ENCODE measurements at places on chromosomes 12 and 14.

GRCh38 chr14:75522983-75523318 lies 682 bp downstream of the BATF start:
- DNase-seq, result no peak

GRCh38 chr14:104450811-104451401 lies 128.7 kb upstream of the C14orf180 start:
- DNase-seq, result no peak

- DNase-seq, result peak; percentile 28
These were observed 22.3 kb downstream of the SYT1 start for GRCh38 chr12:78886719-78887407.

- no peak for DNase-seq
These were observed 13.1 kb upstream of the TEX22 start for GRCh38 chr14:105385322-105385637.

DNA sequence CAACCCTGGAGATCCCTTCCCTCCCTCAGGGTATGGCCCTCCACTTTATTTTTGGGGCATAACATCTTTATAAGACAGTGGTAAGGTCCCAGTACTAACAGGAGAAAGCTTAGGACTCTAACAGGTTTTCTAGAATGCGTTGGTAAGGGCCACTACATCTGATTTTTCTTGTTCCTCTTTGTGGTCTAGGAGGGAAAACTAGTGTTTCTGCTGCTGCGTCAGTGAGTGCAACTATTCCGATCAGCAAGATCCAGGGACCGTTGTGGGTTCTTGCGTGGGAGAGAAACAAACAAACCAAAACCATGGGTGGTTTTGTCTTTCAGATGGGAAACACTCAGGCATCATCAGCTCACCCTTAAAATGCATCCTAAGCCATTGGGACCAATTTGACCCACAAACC lies 123.6 kb upstream of the SLC16A7 start:
- DNase-seq, result no peak

GRCh38 chr12:25938581-25938980 lies 19.9 kb upstream of the RASSF8 start:
- DNase-seq, result no peak

GRCh38 chr14:65333943-65334687 lies 78.4 kb upstream of the FUT8 start:
- peak; percentile 59 for DNase-seq

DNA sequence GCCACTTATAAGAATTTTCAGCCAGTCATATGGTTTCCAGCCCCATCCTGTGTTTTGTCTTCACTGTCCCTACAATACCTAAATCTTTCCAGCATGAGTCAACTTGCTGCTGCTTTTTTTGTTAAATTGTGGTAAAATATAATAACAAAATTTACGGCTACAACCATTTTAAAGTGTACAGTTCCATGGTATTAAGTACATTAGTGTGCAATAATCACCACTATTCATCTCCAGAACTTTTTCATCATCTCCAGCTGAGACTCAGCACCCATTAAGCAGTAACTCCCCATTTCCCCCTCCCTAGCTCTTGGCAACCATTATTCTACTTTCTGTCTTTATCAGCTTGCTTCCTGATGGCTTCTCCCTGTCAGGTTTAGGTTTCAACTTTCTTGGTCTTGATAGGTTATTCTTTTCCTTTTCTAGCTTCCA lies 39.1 kb downstream of the FRS2 start:
- no peak for DNase-seq

- no peak for DNase-seq
These were observed 485 bp upstream of the PSME1 start for GRCh38 chr14:24135584-24135833.

DNA sequence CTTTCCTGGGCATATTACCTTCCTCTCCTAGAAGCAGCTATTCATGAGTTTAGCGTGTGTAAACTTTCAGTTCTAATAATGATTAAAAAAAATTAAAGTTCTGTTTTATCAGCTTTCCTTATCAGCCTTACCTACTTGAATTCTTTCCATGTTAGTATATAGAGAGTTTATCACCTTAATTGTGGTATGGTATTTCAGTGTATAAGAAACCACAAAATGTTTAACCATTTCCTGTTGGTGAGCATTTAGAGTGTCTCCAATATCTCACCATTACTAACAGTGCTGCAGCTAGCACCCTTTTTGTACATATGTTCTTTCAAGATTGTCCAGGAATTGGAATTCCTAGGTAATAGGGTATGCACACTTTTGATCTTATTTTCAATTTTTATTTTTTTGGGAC lies 89.5 kb downstream of the FBXO33 start:
- no peak for DNase-seq

- no peak for DNase-seq
These were observed 334.4 kb downstream of the KCNH5 start for GRCh38 chr14:62710811-62711210.

DNA sequence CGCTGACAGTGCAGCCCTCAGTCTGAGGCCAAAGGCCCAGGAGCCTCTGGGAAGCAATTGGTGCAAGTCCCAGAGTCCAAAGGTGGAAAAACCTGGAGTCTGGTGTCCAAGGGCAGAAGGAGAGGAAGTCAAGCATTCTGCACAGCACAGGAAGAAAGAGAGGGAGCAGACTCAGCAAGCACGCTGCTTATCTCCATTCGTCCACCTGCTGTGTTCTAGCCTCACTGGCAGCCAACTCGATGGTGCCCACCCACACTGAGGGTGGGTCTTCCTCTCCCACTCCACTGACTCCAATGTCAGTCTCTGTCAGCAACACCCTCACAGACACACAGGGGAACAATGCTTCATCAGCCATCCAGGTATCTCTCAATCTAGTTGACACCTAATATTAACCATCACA lies 38.8 kb downstream of the HELB start:
- no peak for DNase-seq

- DNase-seq, result no peak
These were observed 37.7 kb downstream of the NRDE2 start for GRCh38 chr14:90293766-90294730.

DNA sequence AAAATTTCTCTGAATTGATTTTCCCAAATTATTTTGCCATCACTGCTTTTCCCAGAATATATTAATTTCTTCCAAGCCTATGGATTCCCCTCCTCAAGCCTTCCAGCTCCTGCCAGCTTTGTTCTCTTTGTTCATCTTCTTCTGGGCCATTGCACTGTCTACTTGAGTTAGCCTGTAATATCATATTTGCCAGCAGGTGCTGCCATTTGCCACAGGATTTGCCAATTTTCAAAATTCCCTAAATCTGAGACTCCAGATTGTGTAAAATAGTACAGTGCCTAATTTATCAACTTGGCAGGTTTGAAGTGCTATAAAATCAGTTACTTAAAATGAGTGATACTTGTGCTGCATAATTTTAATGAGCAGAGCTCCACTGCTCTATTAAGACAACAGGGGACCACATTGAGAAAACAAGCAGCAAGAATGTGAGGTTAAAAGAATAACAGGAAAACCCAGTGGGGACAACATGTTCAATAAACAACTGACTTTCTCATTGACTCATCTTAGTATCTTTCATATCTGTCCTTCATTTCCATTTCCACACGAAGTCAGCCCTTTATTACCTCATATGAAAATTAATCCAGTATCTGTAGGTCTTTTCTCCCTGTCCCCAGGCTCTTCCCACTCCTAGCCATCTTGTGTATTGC lies 84.6 kb upstream of the CCDC196 start:
- DNase-seq, result no peak

- no peak for DNase-seq
These were observed 73.3 kb downstream of the NCOR2 start for GRCh38 chr12:124493809-124494750.

DNA sequence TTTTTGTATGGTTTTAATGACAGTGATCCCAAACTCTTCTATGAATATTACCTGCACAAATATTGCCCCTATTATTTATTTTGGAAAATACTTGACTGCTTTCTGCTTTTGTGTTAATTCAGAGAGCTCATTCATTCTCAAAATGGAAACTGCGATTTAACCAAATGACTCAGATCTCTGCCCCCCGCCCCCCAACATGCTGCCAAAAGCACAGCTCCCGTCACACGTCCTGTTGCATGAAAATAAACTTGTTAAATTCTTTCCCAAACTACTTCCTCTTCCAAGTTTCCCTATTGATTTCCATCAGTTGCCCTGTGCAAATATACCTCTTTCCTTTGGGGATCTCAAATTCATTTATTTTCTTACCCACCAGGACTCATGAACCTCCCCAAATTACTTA lies 18.0 kb upstream of the NRDE2 start:
- no peak for DNase-seq

DNA sequence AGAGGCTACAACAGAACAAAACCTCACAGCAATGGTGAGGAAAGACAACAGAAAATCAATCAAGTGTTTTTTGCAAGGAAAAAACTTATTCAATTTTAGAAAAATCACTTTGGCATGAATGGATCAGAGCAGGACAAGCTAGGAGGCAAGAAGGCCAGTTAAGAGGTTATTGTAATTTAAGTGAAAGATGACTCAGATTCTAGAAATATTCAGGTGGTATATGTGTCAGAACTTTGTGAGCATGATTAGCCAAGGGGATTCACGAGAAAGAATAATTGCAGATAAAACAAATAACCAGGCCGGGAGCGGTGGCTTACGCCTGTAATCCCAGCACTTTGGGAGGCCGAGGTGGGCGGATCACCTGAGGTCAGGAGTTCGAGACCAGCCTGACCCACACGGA lies 12.7 kb downstream of the GCH1 start:
- DNase-seq, result no peak

DNA sequence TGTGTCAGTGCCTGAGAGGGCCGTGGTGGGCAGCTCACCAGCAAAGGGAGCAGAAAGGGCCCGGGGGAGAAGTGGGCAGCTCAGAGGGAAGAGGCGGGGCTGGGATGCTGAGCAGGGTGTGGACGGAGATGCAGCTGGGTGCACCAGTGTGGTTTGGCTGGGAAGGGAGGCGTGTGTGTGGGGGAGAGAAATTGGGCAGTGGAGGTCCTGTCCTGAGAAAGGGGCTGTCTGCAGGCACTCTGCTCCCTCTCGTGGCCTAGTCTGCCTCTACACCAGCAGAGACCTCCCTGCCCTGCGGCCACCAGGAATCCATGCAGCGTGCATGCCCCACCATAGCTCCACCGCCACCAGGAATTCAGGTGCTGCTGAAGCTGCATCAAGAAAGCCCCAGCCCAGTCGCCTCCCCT lies 6.4 kb downstream of the TMEM121 start:
- no peak for DNase-seq

- DNase-seq, result no peak
These were observed 176.7 kb upstream of the NOS1 start for GRCh38 chr12:117538032-117538690.

DNA sequence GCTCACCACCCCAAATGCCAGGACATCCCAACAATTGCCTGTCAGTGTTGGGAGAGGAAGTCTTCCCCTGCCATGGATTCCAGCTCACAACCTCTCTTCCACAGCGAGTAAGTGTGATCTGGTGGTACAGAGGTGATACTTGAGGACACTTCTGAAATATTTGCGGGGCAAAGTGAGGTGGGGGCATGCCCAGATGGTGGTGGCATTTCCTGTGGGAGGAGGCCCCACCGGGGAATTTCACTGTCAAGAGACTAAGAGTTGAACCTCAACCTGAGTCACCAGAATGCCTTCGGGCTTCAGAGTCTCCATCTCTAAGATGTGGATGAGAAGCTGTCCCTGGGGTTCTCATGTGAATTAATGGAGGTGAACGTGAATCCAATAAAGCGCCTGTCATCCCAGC lies 122.3 kb upstream of the RFLNA start:
- no peak for DNase-seq

DNA sequence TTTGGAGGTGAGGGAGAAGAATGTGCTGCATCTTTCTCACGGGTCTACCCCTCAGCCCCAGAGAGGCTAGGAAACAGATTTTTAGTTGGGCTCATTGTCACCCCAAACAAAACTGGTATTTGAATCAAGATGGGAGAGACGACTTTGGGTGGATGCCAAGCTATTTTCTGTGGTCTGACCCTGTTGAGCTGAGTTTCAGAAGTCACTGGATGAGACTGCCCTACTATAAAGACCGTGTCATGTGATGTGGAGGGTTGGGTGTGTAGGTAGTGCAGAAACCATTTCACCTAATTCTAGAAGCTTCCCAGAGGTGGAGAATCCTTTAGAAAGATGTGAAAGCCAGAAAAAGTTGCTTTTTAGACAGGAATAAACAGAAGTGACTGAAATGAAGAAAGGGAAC lies 60.2 kb downstream of the IFT43 start:
- no peak for DNase-seq

GRCh38 chr12:19654650-19655376 lies 215.5 kb downstream of the AEBP2 start:
- DNase-seq, result peak; percentile 11

GRCh38 chr12:90163975-90164374 lies 455.3 kb upstream of the ATP2B1 start:
- no peak for DNase-seq

DNA sequence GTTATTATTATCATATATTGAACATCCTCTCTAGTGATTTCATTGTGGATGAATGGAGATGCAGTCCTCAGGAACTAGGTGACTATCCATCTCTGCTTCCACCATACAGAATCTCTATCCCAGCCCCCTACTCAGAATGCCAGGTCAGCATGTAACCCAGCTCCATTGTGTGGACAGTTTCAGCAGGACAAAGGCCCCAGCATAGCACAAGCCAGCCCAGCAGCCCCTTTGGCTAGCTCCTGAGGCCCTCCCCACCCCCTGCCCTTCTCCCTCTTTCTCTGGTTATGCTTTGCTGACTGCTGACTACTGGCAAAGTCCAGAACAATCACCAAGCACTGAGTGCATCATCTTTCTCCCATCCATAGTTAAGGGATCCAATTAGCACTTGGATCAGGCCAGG lies 5.8 kb upstream of the SPRYD4 start:
- no peak for DNase-seq

- no peak for DNase-seq
These were observed 77.0 kb downstream of the SLC25A47 start for GRCh38 chr14:100400115-100400514.

DNA sequence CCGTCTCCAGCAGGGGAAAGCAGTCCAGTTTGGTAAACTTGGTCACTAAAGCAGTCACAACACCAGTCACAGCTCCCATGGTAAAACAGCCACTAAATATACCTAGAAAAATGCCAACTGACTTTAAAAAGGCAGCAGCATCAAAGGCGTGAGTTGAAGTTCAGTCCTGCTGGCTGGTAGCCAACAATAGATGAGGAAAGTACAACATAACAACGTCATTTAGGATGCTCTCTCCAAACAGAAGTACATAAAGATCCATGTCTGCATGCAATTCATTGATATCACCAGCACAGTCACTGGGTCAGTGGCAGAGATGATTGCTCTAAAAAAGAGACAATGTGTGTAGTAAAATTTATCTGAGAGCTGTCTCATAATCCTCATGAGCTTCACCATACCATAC lies 59.3 kb upstream of the TMPO start:
- no peak for DNase-seq

GRCh38 chr14:59160506-59160905 lies 28.0 kb upstream of the DAAM1 start:
- no peak for DNase-seq

GRCh38 chr14:97046967-97047366 lies 249.8 kb downstream of the VRK1 start:
- DNase-seq, result no peak

GRCh38 chr14:25843481-25844470 lies 754.1 kb downstream of the NOVA1 start:
- DNase-seq, result no peak

DNA sequence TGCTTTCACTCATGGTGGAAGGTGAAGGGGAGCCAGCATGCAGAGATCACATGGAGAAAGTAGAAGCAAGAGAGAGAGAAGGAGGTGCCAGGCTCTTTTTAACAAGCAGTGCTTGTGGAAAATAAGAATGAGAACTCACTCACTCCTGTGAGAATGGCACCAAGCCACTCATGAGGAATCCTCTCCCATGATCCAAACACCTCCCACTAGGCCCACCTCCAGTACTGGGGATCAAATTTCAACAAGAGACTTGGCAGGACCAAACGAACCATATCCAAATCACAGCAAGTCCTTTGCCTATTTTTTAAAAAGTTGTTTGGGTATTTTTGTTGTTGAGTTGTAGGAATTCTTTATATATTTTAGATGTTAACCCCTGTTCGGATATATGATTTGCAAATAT lies 245.9 kb upstream of the ARID2 start:
- DNase-seq, result no peak

Data from AG09319 (cell line).